ENCODE measurements at places on chromosomes 2 and 18. TPM values are rescaled to one million over a fixed set of nuclear protein-coding genes. Genes with fewer than 3 reads are reported as not detected.

The ASXL2 gene
- 3.4 TPM for total RNA-seq

The LGALSL gene
- 11.1 TPM for total RNA-seq

The NDUFS1 gene
- total RNA-seq, result 75.5 TPM

The SP9 gene
- total RNA-seq, result not detected

The ACOXL gene
- 0.06 TPM for total RNA-seq

The B3GNT7 gene
- total RNA-seq, result 1.4 TPM

- no peak for DNase-seq
Observed at GRCh38 chr2:162056796-162057399, 17.1 kb downstream of the DPP4 start.

GRCh38 chr2:166344286-166345113 lies 31.2 kb downstream of the SCN9A start:
- DNase-seq, result no peak

DNA sequence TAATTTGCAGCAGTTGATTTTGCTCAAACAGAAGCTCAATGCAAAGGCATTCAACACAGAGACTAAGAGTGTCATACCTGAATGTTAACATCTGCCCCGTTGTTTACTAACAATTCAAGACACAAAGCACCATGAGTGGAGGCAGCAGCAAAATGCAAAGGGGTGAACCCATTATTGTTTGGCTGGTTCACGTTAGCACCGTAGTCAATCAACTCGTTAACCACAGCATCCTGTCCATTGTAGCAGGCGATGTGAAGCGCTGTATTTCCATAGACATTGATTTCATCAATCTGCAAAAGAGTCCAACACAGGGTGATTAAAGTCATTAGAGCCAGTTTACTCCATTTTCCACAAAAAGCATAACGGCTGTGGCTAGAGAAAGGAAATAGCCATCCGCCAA lies 189.3 kb downstream of the ANKRD44 start:
- no peak for DNase-seq

DNA sequence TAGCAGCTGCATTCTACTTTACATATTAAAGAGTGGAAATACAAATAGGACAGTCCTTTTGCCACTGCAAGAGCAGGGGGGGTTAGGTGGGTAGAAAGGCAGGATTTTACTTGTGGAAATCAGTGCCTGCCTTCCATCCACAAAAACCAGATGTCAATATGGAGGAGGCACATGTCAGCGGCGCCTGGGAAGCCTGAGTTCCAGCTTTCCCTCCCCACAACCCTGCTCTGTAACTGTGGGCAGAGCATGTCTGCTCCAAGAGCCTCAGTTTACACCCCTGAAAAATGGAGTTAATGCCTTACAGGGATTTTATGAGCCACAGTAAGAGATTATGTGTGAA lies 32.9 kb downstream of the STEAP3 start:
- DNase-seq, result no peak

GRCh38 chr2:73133566-73134197 lies 20.9 kb upstream of the RAB11FIP5 start:
- no peak for DNase-seq

DNA sequence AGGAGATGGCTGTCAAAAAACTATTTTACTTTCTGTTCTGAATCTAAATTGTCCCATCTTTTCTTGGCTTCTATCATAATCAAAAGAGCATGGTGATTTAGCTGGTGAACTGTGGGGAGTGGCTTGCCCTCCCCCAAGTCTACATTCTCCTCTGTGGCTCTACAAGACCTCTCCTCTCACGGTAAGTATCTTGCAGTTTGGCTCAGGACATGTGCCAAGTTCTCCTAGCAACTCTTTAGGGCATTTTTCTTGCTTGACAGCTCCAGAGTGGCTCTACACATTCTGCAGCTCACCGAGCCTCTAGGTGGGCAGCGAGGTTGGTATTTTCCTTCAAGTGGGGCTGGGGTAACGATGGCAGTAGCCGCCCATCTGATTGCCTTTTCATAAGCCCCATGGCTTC lies 29.1 kb downstream of the SLC4A5 start:
- DNase-seq, result no peak

GRCh38 chr2:178280244-178280852 lies 86.0 kb downstream of the OSBPL6 start:
- DNase-seq, result peak; percentile 16

- no peak for DNase-seq
Observed at GRCh38 chr2:8169443-8169842, 512.4 kb upstream of the ID2 start.

DNA sequence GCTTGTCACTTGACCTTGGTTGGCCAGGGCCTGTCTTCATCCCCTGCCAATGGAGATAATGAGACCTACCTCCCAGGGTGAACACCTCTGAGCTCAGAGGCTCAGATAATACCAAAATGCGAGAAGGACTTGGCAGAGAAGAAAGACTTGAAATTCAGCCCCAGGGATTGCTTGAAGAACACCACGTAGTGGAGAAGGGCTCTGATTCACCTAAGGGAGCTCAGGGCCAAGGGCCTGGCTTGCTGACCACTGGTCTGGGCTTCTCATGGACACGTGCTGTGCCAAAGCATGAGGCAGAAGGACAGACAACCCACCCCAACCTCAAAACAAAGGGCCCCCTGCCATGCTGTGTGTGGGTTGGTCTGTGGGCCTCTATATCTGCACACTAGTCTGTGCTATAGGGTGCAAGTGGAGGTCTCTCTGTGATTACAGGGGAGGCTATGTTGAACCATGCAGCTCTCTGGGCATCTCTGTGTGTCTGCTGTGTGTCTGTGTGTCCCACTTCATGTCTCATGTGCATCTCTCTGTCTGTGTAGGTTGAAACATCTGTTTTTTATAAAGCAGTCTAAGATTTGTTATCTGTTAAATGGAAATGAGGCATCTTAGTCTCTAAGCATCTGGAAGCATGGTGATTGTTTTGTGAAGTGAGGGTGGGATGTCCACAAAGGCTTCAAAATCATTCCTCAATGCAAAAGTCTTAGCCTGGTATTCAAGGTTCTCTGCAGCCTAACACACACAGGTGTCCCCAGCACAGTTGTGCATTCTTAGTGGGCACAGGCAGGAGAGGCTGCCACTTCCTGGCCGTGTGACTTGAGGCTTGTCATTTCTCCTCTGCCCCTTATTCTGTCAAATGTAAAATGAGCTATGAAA lies 61.0 kb upstream of the EPAS1 start:
- no peak for DNase-seq

- no peak for DNase-seq
Observed at GRCh38 chr18:59950215-59950944, 50.6 kb downstream of the PMAIP1 start.

GRCh38 chr2:171309455-171310286 lies 124.1 kb downstream of the METTL8 start:
- DNase-seq, result no peak

GRCh38 chr2:56184500-56185011 lies 766 bp downstream of the CCDC85A start:
- peak; percentile 48 for DNase-seq

DNA sequence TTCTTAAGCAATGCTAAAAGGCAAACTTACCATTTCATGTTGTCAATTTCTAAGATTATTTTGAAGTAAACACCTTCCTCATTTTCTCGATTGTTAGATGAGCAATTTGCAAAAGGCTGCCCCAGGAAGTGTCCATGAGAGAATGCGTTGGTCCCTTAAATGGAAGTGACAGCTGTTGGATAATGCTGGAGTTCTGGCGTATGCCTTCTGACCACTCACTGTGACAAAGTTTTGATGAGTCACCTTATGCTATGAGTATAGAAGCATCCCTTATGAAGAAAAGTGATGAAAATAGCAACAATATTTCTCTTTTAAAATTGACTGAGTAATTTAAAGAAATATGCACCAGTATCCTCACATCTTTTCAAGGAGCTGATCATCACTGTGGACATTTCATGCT lies 1497.5 kb downstream of the DPP10 start:
- peak; percentile 1 for DNase-seq

GRCh38 chr2:142130111-142131009 lies 456 bp downstream of the LRP1B start:
- no peak for DNase-seq

GRCh38 chr2:182166406-182166805 lies 180.8 kb downstream of the PPP1R1C start:
- DNase-seq, result no peak

DNA sequence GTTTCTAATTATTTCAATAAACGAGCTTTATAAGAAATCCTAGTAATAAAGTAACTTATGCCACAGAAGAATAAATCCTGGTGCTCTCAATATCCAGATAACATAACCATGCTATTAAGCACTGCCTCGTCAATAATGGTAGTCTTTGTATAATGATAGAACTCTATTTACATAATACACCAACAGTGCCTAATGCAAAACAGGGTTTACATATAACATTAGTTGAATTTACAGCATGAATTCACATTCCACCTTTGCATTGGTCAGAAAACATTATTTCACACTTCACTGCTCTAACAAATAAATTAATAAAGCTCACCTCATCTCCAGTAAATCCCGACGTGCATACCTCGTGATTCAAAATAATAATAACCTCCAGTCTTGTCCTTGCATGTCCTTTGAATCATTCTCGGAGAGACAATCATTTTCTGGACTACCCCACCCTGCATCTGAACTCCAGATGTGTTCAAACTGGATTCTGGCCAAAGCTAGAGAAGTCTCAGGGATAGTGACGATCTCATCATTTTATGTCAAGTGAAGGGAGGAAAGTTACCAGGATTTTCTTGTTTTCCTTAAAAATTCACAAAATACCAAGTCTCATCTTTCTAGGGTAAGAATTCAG lies 189.2 kb downstream of the NCKAP5 start:
- peak; percentile 28 for DNase-seq

GRCh38 chr18:49894517-49895226 lies 81.3 kb upstream of the ACAA2 start:
- no peak for DNase-seq
